Prostate gland (tissue), 2 donors: ENCODE measurements at places on chromosomes 11 and 22.
A peak's percentile ranks its signal among the peaks of the same experiment; 100 is the strongest.

DNA sequence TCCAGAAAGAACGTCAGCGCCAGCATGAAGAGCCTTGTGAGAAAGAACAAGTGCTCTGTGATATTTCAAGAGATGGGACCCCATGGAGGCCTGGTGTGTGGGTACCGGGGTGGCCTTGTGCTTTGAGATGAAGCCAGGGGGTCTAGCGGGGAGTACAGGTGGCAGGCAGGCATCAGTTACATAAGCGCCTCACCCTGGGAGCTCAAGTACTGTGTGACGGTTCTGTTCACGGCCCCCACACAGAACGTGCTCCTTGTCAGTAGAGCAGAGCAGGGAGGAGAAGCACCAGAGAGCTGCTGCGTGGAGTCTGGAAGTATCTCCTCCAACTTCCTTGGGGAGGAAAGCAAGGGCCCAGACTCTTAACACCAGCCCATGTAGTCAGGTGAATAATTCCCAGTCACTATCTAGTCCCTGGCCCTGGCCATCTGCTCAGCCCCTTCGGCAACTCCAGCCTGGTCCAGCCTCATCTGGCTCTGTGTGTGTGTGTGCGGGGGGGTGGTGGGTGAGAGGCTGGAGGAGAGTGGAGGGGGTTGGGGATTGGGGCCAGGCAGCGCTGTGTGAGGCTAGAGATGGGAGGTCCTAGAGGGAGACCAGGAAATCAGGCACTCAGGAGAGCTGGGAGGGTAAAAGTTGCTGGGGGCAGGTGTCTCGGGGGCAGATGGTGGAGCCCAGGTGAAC, 32.4 kb downstream of the MCM5 start:
- DNase-seq: no peak

DNA sequence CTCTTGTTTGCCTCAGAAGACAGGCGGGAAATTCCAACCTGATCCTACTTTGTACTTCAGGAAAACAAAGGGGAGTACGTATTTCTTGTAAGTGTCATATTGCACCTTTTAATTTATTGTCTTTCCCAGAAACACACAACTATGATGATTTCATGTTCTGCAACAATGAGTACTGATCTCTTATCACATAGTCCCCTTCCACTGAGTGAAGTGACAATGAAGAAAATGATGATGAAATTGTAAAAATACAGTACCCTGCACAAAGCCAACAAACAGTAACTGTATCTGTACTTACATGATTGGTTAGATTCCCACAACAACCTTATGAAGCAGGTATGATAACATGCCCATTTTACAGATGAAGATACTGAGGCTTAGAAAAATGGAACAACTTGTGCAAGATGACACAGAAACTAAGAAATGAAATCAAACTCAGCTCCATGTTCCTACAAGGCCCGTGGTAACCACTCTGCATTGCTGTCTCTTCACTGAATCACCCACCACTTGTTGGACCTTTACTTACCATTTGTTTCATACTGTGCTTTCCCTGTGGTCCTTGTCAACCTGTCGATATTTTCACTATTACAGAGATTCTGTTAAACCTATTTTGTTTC, 37.5 kb downstream of the SLC1A2 start:
- DNase-seq: no peak

DNA sequence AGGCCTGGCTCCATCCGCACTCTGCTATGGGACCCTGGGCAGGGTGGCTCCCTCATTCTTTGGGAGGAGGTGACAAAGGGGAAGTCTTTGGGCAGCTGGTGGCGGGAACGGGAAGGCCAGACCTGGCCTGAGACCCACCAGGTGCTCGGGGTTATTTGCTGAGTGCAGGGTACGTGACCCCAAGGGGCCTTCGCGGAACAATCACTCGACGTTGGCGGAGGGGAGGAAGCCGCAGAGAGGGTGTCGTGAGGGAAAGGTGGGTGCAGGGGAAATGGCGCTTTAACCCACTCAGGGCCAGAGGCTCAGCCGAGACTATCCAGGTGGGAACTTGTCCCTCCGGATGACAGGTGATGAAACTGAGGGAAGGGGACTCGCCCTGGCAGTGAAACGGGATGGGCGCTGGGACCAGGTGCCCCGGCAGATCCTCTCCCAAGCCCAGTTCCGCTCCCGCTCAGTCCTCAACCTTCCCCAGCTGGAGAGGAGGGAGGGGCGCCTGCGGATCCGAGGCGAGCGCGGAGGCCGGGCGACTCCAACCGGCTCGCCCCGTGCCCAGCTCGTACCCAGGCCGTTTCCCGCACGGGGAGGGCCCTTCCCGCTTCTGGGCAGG, 911 bp downstream of the A4GALT start:
- no peak for DNase-seq

DNA sequence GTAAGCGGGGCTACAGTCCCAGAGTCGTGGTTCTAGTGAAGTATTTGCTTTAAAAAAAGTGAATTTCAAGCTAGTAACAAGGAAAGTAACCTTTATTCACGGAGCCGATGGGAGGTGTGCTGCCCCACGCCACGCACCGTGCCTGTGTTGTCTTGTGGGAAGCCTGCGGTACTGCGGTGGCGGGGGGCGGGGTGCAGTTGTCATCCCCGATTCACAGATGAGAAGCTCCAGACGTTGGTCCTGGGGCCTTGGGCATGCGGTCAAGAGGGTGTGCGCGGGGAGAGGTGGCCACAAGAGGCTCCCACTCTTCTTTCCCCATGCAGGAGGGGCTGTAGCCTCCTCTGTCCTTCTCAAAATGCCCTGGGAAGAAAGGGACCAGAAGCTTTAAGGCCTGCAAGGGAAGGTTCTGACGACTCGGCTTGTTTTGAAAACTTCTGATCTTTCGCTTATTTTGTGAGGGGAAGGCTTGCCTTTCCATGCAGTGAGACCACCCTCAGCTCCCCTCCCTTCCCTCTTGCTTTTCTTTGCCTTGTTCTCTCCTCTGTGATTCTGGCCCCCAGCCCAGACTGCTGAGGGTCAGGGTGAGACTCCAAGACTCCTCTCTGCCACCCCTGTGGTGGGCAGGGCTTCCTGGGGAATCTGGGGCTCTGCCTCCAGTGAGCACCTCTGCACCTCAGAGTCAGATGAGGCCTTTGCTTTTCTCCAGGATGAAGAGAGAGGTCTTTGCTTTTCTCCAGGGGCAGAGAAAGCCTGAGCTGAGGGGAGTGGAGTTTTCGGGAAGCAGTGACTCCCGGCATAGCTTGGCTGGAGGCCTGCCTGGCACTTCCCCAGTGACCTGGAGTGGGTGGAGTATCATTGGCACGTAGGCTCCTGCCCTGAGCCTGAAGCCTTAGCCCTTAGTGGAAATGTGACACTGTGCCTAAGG, 6.2 kb downstream of the GLB1L3 start:
- no peak for DNase-seq

DNA sequence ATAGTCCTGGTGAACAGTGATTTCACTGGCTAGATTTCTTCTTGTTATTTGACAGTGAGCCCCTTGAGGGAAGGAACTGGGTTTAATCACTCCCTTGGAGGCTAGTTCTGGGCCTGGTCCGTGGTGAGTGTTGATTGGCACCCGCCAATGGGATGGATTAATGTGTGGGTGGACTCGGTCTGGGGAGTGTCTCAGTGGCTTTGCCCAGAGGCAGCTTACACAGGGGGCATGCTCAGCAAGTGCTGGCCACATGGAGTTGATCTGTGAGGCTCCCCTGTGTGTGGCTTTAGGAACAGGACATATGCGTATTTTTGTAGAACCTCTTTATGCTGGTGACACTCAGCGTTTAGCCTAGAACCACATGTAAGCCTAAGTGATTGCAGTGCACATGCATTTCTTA, 106.9 kb downstream of the TBC1D22A start:
- DNase-seq: no peak

DNA sequence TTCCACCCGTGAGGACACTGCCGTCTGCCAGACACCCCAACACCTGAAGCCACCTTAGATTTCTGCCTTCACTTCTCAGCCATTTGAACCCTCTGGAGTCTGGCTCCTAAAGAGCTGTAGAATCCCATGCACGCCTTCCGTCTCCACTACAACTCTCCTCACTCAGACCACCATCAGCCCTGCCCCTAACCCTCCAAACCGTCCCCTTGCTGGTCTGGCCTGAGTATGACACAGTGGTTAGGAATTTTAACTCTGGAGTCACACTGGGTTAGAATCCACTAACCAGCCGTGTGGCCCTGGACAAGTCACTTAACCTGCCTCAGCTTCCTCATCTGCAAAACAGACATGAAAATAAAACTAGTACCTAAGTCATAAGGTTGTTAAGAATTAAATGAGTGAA, 3.0 kb downstream of the CNIH2 start:
- no peak for DNase-seq

DNA sequence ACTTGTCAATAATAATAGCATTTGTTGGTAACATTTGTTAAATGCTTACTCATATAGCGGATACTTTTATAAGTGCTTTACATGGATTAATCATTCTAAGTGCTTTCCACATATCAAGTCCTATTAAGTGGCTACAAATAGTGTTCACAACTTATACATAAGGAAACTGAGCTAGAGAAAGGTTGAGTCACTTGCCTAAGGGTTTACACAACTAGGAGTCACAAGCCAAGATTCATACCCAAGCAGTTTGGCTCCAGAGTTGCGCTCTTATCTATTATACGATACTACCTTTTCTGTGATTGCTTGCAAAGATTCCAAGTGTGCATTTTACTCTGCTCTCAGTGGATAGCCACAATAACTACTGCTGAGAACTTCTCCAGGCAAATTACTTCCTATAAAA, 215.9 kb upstream of the CCDC90B start:
- no peak for DNase-seq

DNA sequence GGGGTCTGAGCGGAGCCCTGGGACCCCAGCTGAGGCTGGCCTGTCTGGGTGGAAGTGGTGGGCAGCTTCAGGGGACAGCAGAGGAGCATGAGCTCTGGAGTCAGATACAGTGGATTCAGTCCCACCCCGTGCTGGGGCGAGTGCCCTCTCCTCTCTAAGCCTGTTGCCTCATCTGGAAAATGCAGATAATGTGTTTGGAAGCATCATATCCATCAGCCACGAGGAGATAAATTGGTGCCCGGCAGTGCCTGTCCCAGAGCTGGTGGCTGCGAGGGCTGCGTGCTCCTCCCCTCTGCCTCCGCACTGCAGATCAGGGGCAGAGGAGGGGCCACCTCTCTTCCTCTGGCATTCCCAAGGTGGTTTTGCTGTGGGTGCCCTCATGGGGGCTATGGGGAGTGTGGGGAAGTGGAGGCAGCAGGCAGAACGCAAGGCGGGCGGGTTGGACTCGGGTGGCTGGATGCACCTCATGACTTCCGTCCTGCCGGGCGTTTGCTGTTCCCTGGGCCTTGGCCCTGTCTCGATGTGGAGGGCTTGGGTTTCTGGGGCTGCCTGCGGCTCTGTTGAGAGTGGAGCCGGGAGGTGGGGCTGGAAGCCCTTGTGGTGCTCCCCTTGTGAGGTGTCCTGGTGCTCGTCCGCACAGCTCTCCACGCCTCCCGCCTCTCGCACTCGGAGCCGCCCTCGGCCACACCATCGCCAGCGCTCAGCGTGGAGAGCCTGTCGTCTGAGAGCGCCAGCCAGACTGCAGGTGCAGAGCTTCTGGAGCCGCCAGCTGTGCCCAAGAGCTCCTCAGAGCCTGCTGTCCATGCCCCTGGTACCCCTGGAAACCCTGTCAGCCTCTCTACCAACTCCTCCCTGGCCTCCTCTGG, 20.9 kb downstream of the MICALL1 start:
- no peak for DNase-seq

DNA sequence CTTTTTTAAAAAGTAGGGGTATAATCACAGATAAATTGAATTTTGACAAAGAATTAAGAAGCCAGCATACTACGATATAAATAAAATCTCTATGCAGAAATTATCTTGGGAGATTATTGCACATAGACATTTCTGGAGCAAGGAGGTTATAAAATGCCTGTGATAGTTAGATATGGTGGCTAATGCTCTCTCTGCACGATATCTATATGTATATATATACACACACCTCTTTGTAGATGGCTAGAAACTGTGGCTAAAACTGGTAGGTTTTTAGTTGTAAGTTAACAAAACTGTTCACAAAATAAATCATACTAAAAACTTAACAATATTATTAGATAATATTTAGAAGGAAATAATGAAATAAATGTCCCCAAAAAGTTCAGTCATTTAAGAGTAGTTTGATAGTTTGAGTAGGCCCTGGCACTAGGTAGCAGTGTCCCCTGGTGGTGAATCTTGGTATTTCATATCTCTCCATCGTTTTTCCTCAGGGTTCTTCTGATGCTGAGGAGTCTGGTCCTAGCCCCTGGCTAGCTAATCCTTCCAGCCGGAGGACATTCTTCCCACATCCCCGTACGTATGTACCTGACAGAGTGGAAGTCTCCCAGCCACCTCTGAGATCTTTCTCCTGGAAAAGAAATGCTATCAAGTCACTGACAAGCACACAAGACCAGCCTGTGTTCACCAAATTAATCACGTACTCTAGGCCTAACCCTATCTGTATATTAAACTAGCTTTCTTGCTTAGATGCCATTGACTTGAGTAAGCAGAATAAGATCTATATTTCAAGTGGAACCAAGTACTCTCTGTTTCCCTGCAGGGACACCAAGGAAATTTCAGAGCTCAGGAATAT, 32.2 kb downstream of the ART5 start:
- peak; percentile 36 for DNase-seq

DNA sequence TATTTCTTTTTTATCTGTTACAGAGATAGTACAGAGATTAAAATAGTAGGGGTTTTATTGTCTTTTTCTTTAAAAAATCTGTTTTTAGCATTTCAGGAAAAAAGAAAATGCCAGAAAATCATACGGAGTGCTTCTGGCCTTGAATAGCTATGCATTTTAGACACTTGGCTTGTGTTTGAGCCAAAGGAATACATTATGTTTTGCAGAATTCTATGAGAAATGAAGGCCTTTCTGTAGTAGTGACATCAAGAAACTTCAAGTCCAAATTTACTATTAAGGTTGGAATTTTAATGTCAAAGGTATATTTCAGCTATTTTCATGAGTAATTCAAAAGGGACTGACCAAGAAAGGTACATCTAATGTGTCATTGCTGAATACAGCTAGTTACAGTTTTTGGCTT, 56.3 kb upstream of the DDI1 start:
- no peak for DNase-seq

DNA sequence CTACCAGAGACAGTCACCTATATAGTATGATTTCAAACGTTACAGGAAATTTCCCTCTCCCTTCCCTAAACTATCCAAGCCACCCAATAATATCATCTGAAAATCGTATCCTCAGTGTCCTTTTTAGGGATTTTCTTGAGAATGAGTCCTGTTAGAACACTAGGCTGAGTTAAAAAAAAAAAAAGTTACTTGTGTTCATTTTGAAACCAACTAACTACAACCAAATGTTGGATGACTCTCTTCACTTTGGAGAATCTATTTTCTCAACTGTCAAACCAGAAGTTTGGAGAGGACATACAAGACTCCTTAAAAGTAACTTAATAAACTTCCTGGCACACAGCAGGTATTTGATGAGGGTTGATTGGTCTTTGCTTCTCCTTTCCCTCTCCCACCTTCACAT, 183.2 kb upstream of the SESN3 start:
- no peak for DNase-seq

DNA sequence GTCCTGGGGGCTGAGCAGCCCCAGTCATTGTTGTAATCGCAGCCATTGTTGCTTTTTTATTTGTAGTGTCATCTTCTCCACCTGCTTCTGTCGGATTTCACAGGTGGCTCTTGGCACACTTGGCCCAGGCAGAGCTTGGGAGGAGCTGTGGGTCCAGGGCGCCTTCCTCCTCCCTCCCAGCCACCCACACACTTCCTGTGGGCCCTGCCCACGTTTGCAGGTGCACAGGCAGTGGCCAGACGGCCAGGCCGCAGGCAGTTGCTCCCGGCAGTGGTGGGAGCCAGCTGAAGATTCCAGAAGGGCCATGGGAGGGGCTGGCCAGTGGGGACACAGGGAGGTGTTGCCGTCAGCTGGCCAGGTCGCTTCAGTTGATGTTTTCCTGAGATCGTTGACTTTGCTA, 1191.9 kb downstream of the BRD1 start:
- DNase-seq: no peak

GRCh38 chr11:67392183-67392715, 463 bp downstream of the RAD9A start:
- no peak for DNase-seq
